ENCODE measurements at places on chromosomes 1 and 21. TPM values are rescaled to one million over a fixed set of nuclear protein-coding genes. Genes with fewer than 3 reads are reported as not detected.

OR6N1 gene
- total RNA-seq, result not detected

DYNLT4 gene
- total RNA-seq, result 0.13 TPM

ADAMTS4 gene
- total RNA-seq, result 15.8 TPM

S100A9 gene
- 0.25 TPM for total RNA-seq

INKA2 gene
- total RNA-seq, result 6.6 TPM

OR2T4 gene
- not detected for total RNA-seq

CD101 gene
- 0.39 TPM for total RNA-seq

SPRTN gene
- total RNA-seq, result 13.9 TPM

SPATA45 gene
- not detected for total RNA-seq

PCBP3 gene
- 0.13 TPM for total RNA-seq

FCRL2 gene
- total RNA-seq, result not detected

SERPINC1 gene
- total RNA-seq, result not detected

KMO gene
- not detected for total RNA-seq

LIPI gene
- not detected for total RNA-seq

TNN gene
- total RNA-seq, result not detected

UBE2U gene
- not detected for total RNA-seq

IARS2 gene
- 89.5 TPM for total RNA-seq

KCNE2 gene
- total RNA-seq, result not detected

KPRP gene
- total RNA-seq, result not detected

TAS1R3 gene
- total RNA-seq, result 0.25 TPM

PAPPA2 gene
- total RNA-seq, result under 0.01 TPM

IFI44L gene
- 0.26 TPM for total RNA-seq

TACSTD2 gene
- total RNA-seq, result 5.1 TPM

OR2L8 gene
- not detected for total RNA-seq

LORICRIN gene
- total RNA-seq, result not detected

CRP gene
- total RNA-seq, result not detected

FCRL1 gene
- total RNA-seq, result not detected

BEND5 gene
- 2.3 TPM for total RNA-seq

PDZK1 gene
- total RNA-seq, result not detected
